ENCODE measurements at places on chromosomes 2 and 18.

GRCh38 chr18:29962579-29962978 lies 1080.0 kb downstream of the DSC3 start:
- peak; percentile 2 for DNase-seq

GRCh38 chr2:215454519-215455246 lies 18.8 kb upstream of the FN1 start:
- peak; percentile 43 for DNase-seq

GRCh38 chr2:170582751-170583463 lies 132.2 kb upstream of the SP5 start:
- no peak for DNase-seq

DNA sequence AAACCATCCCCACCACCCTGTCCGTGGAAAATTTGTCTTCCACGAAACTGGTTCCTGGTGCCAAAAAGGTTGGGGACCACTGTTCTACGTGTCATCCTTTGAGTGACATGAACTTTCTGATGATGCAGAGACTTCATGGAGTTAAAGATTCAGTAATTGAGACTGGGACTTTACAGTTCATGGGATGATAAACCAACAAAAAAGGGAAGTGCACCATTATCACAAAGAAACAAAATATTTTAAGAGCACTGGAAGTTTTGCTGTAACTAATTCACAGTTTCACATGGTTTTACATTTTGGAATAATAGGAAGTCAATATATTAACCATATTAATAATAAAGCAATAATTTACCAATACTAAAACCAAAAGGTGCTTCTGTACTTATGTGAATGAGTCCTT lies 126.8 kb downstream of the AQP4 start:
- DNase-seq: no peak

GRCh38 chr2:235017441-235017840 lies 65.6 kb downstream of the SH3BP4 start:
- no peak for DNase-seq

- peak; percentile 25 for DNase-seq
Observed at GRCh38 chr2:217417536-217417935, 557.7 kb upstream of the TNP1 start.

- DNase-seq: peak; percentile 21
Observed at GRCh38 chr18:21100146-21100545, 11.5 kb downstream of the ROCK1 start.

- no peak for DNase-seq
Observed at GRCh38 chr18:22546905-22547570, 129.3 kb upstream of the CTAGE1 start.

DNA sequence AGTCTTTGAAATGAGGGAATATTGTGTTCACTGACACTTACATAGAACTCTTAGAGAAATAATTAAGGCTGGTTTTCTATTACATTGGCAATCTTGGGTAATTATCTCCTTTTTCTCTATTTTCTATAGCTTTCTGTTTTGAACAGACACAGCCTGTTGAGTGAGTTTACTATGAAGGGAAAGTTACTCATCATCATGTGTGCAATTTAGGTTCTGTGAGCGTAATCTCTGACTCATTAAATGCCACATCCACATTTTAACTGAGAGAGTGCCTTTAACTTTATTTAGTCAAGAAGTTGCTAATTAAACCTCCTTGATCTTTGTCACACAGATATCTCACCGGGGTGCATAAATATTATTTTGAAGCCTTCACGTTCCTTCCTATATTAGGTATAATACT lies 174.0 kb upstream of the SLC8A1 start:
- DNase-seq: peak; percentile 76

DNA sequence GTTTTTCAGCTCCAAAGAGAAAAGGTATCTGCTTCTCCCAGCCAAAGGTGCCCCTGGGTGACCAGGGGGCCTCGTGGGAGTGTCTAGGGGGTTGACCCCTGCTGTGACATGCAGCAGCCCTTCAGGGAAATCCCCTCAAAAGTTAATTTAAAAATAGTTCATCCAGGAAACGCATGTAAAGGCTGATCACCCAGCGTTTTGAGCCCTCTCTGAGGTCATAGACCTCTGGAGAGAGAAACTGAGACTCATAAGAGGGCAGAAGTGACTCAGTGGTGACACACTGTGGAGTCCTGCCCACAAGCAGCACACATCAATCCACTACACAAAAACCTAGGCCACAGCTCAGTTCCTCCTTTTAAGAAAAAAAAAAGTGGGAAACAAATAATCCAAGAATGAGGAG lies 11.9 kb downstream of the GAL3ST2 start:
- no peak for DNase-seq

DNA sequence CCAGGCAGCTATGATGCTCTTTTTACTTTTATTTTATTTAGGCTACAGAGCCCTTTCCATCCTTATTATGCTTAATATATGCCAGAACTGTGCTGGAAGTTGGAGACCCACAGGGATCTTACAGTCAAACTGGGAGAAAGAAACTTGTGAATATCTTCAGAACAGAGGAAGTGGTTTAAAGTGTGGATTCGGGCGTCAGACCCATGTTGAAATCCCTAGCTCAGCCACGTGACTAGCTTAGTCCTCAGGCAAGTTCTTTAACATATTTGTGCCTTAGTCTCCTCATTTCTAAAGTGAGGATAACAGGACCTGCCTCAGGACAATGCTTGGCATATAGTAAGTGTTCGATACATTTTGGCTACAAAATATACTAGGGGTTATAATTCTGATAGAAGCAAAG lies 59.1 kb downstream of the MAP3K20 start:
- DNase-seq: no peak

- DNase-seq: peak; percentile 71
Observed at GRCh38 chr2:160375802-160376469, 117.7 kb downstream of the RBMS1 start.

DNA sequence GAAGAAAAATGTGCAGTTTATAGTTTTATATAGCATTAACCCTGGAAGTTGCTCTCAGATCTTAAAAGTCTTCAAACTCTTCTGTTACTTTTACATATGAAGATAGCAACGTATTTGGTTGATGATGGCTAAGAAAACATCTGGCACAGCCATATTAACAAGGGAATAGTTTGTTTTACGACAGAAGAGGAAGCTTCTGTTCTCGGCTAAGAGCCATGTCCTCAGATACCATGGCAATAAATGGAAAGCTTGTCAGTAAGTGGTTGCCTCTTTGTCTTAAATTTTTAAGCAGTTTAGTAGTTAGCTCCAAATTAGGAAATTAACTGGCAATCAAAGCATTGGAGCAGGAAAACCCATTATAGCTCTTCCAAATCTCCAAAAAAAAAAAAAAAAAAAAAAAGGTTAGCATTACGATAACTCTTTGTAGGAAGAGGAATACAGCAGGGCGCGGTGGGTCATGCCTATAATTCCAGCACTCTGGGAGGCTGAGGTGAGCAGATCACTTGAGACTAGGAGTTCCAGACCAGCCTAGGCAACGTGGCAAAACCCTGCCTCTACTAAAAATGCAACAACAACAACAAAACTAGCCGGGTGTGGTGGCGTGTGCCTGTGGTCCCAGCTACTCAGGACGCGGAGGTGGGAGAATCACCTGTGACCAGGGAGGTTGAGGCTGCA lies 4.5 kb upstream of the STON1 start:
- DNase-seq: no peak

DNA sequence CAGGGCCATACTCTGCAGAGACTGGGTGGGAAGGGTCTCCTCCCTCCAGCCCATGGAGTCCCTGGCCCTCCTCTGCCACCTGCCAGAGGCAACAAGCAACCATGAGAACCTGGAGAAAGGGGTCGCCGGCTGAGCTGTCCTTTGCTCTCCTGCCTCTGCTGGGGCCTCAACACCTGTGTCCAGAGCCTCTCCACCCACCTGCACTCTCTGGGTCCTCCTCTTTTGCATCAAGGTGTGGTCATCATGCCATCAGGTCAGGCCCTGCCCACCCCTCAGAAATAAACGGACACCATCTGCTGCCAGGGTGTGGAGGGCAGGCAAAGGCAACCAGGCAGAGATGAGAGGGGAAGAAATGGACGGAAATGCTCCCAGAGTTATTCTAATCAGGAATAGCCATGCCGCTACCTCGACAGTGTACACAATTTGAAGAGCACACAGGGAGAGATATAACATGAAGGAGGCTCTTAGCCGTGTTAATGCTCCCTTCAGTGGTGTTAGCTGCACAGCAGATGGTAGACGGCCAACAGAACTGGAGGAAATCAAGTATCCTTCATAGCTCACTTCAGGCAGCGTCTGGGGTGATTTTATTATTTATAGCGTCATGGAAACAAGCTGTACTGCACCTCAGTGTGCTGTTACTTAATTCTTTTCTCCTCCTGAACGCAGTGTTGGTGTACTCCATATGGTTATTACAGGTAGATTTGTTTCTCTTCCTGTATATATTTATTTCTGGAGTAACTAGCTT lies 247.9 kb downstream of the TSN start:
- DNase-seq: no peak

DNA sequence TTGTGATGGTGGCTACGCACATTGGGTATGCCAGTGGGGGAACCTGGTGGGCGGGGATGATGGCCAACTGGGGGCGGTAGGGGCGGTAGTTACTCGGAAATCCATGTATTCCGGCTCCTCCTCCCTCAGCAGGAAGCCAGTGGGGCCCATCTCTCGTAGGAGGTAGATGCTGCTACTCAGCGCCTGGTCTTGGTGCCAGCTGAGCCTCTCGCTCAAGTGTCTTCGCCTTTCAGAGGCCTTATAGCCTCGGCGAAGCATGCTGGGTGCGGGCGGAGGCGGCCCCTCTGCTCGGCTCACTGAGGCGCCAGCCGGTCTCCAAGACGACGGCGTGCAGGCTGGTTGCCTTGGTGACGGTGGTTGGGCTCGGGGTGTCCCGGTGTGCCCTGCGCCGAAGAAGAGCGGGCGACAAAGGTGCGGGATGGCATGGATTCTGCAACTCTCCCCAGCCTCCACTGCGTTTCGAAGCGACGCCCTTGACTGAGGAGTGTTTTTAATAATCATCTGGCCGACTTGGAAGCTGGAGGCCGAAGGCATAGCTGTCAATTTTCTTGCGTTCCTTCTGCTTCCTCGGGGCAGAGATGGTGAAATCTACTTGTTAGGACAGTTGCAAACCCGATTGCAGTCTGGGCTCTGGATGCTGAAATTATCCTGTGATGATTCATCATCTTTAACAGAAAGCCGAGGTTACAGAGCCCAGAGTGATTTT lies at the start of gene ZSWIM2:
TSS of gene ZSWIM2 (minus strand) at position 298 of the 706 bp plus-strand sequence. CDS start at position 258, 40 bp downstream.
- peak; percentile 87 for DNase-seq

DNA sequence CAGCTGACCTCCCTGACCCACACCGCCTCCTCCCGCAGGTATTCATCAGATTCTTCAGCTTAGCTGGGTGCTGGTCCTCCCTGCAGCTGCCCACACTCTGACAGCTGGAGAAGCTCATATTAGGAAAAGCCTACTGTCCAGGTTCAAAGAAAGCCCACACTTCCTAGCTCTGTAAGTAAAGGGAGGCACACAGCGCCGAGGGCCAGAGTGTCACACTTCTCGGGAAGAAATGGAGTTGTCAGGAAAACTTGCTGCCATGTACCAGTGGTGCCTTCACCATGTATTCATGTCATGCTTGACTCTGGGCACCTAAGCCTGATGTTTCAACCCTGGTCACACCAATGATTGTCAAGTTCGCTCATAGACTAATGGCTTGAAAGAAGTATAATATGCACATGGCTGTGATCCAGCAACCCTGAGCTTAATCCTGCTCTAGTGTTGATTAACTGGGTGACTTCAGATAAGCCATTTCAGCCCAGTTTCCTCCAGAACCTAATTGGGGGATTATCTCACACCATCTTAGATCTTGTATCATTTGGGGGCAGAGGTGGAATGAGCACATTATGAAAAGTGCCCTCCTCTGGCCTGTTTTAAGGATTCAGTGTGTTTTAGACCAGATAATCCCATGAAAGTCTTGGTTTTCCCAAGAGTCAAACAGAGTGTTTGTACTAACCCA lies 180.3 kb upstream of the PARD3B start:
- DNase-seq: no peak

GRCh38 chr2:219777388-219777787 lies 150.0 kb downstream of the SLC4A3 start:
- DNase-seq: no peak

DNA sequence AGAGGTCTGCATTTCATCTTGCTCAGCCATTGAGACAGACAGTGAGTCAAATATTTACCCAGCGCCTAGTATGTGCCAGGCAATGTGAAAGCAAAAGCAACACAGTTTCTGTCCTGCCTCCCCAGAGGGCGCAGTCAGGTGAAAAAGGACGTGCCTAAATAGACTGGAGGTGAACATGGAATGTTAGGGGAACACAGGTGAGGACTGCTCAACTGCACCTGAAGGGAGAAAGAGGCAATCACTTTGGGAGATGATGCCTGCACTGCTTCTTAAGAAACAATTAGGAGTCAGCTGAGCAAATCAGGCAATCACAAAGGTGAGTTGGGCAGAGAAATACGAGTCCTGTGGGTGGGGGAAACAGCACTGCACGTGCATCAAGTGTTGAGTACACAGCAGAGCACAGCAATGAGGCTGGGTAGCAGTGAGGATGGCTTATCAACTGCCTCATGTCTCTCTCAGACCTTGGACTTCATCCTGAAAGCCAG lies 218.3 kb upstream of the SMAD7 start:
- no peak for DNase-seq

GRCh38 chr2:218387369-218388194 lies 5.5 kb downstream of the SLC11A1 start:
- DNase-seq: peak; percentile 53

GRCh38 chr2:86623043-86623493 lies 597 bp downstream of the RNF103 start:
- DNase-seq: no peak

DNA sequence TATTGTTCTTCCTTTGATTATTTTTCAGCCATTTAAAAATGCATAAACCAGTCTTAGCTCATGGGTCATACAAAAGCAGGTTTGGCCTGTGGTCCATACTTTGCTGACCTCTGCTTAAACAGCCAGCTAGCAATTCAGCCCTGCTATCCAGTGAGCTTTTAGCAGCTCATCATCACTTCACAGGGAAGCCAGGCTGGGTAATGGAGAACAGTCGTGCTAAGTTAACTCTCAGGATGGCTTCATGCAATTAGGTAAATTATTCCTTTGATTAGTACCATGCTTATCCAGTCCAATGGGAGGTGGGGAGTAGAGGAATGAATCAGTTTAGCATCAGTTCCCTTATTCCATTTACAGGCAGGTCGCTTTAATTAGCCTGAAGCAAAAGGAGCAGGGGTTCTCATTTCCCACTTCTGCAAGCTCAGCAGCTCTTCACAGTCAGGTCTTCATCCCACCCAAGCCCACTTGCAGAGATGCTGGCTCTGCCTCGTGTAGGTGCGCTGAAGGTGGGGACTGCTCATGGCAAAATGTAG lies 109.8 kb upstream of the ALPP start:
- DNase-seq: no peak
